Cardiac fibroblast (primary cell): ENCODE measurements at places on chromosomes 3 and 15.
A peak's percentile ranks its signal among the peaks of the same experiment; 100 is the strongest.

DNA sequence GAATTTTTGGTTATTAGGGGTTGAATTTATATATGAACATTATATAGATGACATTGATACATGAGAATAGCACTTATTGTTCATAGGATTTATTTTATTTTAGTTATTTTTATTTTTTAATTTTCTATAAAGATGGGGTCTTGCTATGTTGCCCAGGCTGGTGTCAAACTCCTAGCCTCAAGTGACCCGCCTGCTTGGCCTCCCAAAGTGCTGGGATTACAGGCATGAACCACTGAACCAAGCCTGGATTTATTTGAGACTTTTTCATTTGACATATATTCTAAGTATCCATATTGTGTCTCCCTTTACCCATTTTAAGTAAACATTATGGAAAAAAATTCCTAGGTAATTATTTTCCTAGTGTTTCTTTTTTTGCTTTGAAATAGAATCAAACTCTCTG lies 12.5 kb downstream of the PAQR9 start:
- no peak for DNase-seq

- DNase-seq, result no peak
Measured at GRCh38 chr3:192090586-192090985, 629.6 kb downstream of the PYDC2 start.

DNA sequence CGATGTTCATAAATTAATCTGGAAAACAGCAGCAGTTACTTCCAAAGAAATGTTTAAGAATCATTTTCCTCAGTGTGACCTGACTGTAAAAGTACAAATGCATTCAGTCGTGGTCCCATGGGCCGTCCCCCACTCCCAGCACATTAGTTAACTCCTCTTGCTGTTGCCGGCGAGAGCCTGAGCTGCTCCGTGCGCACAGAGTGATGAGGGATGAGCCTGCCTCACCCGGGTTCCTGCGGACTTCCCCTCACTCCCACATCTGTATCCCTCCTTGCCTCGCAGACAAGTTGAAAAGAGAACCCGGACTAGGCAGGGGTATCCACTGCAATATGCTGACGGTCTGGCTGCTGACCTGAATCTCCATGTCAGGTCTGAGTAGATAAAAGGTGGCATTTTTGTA lies 861.7 kb upstream of the NR2F2 start:
- no peak for DNase-seq

DNA sequence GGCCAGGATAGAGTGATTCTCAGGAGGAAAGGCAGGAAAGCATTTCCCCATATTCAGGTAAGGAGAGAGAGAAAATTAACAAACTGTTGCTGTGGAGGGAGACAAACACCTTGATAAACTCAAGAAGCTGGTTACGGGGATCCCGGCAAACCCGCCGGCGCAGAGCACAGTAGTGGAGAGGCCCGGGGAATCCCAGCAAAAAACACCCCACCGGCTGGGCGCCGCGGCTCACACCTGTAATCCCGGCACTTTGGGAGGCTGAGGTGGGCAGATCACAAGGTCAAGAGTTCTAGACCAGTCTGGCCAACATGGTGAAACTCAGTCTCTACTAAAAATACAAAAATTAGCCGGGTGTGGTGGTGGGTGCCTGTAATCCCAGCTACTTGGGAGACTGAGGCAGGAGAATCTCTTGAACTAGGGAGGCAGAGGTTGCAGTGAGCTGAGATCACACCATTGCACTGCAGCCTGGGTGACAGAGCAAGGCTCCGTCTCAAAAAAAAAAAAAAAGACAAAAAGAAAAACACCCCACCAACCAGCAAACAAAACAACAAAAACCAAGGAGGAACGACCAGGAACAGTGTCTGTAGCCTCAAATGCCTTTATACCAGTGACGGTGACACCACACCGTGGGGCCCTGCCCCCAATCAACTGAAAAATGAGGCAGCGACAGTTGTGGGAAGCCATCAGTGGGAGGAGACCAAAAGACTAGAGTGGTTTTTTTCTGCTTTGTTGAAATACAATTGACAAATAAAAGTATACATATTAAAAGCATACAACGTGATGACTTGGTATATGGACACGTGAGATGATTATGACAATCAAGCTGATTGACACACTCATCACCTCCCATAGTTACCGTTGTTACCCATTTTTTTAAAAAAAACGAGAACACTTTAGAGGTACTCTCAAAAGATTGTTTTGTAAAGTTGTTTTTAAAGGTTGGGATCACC lies 40.2 kb upstream of the IDH2 start:
- no peak for DNase-seq

DNA sequence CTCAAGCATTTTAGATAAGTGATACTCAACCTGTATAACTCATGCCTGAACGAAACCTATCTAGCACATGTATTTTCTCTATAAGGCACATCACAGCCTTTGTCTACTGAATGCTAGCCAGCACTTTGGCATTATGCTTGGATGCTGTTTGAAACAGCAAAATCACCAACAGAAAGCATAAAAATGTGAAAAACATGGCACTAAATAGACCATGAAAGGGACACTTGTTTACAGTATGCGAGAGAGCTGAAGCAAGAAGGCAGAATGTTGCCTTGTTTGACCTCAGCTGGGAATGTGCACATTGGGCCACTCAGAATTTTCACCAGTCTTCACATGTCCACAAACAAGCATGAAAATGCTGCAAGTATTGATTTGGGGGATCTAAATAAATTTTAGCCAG lies 59.5 kb downstream of the MINDY2 start:
- no peak for DNase-seq

DNA sequence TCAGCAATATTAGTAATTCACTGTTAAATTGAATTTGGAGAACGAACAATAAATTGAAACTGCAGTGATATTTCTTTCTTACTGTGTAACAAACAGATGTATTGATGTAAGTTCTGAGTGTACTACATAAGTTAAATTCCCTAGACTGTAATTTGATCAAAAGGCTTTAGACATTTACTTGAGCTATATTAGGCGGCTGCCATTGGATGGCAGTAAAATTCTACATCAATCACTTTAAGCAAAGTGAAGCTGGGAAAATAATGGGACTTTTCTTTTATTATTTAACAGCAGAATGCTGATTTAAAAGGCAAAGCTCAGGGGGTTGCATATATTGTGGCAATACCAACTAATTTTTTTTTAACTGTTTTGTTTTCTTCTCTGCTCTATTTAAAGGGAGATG lies 212.6 kb upstream of the PLSCR5 start:
- DNase-seq, result peak; percentile 46

DNA sequence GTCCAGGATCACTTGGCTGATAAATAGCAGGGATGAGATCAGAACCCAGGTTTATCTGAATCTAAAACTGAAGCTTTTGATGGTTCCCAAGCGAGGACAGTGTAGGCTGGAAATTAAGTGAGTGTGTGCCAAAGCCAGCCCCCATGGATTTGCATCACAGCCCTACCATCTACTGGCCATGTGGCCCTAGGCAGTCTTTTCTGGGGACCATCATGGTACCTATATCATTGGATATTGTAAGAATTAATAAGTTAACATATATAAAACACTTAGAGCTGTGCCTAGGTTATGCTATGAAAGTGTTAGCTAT lies 32.8 kb upstream of the SSR3 start:
- DNase-seq, result no peak

GRCh38 chr3:99646107-99646435 lies 7.7 kb downstream of the COL8A1 start:
- no peak for DNase-seq

DNA sequence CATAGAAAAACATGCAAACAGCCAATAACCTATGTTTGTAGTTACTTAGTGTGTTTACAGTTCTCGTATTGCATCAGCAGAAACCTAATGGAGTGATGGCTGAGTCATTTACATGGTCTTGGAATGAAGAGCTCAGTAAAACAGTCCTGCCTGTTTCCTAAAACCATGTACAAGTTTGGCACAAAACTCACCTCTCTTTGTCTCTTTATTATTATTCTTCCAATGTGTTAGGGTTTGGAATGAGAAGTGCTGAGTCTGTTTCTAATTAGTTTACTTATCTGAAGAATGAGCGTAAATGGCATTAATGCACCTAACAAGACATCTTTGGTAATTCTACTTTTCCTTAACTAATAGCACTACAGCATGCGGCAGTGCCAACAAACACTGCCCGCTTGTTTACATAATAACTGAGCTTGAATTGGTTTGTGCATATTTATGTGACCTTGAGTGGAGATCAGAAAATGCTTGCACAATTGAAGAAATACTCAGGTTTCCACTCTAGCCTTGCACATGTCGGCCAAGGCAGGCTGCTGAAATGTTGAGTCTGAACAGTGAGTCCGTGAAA lies 385.4 kb upstream of the SEMA6D start:
- DNase-seq, result peak; percentile 15

DNA sequence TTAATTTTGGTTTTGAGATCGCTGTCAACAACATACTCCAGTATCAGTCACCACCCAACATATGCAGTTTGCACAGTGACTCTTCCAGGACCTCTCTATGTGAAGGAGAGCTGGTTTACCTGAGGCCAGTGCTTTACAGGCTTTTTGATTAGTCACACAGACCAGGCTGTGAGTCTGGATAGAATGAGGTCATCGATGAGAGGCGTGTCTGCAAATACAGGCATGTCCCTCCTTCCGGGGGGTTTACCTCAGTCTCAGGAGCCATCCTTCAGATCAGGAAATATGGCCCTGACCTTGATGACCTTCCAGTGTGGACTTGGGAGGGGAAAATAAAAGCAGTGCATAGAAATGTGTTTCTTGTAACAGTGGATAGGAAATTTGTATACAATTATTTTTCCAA lies 46.9 kb downstream of the KBTBD12 start:
- no peak for DNase-seq

DNA sequence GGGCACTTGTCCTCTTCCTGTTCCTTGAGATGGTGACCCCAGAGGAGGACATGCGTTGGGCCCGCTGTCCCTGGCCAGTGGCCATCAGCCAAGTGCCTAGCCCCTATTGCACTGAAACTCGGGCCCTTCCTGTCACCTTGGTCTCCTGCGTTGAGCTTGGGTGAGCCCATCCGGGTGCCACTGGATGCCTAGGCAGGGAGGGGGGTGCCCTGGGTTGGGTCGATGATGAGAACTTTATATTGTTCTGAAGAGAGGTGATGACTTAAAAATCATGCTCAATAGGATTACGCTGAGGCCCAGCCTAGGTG lies 221.8 kb downstream of the SNRPN start:
- no peak for DNase-seq

- DNase-seq, result no peak
Measured at GRCh38 chr3:36697229-36698001, 66.9 kb downstream of the DCLK3 start.

- DNase-seq, result peak; percentile 56
Measured at GRCh38 chr3:12177126-12177525, 18.4 kb upstream of the TIMP4 start.

DNA sequence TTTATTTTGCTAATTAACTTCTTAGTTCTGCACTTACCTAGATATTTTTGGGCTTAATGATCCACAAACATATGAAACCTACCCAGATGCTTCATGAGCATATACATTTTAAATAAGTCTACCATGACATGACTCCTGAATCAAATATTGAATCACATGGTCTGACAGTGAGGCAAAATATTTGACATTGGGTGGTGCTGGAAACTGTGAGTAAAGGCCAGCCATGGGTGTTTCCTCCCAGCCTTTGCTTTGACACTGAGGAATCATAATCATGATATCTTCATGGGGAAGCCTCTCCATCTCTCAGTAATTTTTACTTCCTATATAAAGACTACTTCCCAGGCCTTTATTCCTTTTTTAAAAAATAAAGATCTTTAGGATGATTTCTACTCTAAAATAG lies 22.8 kb upstream of the SSR3 start:
- no peak for DNase-seq

GRCh38 chr15:100005013-100005412 lies 271.8 kb upstream of the LYSMD4 start:
- DNase-seq, result no peak

DNA sequence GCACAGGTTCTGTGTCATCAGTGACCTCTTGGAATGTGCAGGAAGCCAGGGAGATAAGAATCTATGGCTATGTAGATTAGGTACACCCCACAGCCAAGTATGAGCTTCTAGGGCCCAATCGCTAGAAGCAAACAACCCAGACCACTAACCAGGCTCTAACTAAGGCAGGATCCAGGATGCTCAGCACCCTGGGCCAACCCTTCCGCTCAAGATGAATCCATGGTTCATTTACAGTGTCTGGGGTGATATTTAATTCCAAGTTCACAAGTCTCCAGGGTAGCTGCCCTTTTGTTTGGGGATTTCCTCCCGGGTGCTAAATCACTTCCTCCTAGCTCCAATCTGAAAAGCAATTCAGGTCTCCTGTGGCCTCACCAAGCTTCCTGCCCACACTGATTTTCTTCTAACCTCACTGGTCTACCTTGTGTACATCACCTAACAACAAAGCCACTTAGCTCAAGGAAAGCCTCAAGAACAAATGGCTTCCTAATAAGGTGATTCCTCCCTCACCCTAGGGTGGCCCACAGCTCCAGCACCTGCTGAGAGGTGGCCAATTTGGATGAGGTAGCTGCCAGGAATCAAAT lies 2.4 kb downstream of the EHD4 start:
- no peak for DNase-seq
